ENCODE measurements at places on chromosomes 6 and 20. TPM values are rescaled to one million over a fixed set of nuclear protein-coding genes. Genes with fewer than 3 reads are reported as not detected.

DNA sequence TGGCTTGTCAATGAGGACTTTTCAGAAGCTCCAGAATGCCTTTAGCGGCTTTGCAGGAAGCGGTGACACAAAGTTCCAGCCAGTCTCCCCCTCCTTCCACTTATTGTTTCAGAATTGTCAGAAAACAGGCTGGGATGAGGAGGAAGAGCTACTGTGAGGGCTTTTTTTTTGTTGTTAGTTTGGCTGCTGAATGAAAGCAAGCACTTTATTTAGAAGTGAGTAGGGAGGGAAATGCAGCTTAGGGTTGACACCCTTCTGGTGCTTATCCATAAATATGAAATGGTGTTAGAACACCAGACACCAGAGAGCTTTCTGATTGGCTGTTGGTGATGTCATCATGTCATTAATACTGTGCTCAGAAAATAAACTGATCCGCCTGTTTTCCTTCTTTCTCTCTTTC lies 251.5 kb downstream of the SOX4 start:
- DNase-seq: no peak

- no peak for DNase-seq
Observed at GRCh38 chr6:67811239-67812037, 823.6 kb upstream of the ADGRB3 start.

- no peak for DNase-seq
Observed at GRCh38 chr6:15675536-15676220, 12.8 kb upstream of the DTNBP1 start.

GRCh38 chr20:60057866-60058807 lies 99.9 kb downstream of the CDH26 start:
- DNase-seq: peak; percentile 14

The MYCT1 gene
- total RNA-seq: 2.0 TPM
